ENCODE measurements at places on chromosomes 12 and 14.

- DNase-seq = no peak
Measured at GRCh38 chr12:12891080-12891880, at the start of gene GPRC5A. Gene GPRC5A (plus strand): TSS chr12:12891562. CDS start chr12:12908250, 16,688 bp downstream.

DNA sequence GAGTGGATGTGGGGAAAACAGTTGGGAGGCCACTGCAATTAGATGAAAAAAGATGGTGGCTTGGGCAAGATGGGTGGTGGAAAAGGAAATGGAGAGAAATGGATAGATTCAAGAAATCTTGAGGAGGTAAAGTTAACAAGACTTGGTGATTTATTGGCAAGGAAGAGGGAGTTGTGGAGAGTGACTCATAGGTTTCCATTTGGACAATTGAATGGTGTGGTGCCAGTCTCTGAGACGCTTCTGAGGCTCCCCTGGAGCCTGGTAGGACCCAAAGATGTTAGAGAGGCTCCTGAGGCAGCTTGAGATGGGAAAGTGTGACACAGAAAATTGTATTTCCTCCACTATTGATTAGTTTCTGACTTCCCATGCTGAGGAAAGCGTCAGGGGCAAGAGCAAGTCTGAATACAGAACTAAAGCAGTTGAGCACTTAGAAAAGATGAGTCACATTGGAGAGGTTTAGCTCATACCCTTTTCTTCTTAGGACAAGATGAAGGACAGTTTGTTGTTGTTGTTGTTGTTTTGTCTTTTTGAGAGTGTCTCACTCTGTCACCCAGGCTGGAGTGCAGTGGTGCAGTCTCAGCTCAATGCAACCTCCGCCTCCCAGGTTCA, 4.5 kb downstream of the PRPF40B start:
- DNase-seq = no peak

- DNase-seq = no peak
Measured at GRCh38 chr14:51297066-51297465, 57.0 kb downstream of the TMX1 start.

- peak; percentile 16 for DNase-seq
Measured at GRCh38 chr12:8081251-8081920, 688 bp upstream of the NECAP1 start.

DNA sequence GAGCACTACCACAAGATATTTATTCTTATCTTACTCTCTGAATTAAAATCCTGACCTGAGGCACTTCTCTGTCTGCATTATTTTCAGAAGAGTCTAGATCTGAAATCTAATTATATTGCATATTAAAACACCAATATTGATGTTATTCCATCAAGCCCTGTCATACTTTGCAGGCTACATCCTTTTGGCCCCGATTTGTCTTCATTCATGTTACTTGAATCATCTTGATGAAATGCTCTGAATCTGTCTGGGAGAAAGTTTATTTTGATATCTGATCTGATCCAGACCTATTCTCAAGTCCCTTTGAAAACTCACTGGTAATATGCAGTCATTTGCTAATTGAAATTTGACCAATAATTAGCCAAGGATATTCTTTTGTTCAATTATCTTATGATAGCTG, 79.9 kb downstream of the BBS10 start:
- no peak for DNase-seq

DNA sequence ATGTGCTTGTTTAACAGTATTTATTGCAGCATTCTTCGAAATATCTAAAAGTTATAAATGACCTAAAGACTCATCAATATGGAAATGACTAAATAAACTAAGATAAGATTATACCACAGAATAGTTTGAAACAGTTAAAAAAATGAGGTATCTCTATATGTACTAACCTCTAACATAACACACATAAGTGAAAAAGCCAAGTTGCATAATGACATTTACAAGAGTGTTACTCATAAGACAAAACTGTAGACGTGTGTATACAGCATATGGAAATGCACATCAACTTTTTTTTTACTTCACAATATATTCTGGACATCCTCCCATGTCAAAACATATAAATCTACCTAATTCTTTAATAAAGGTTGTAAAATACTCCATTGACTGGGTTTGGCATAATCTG, 22.8 kb downstream of the CPM start:
- DNase-seq = no peak

GRCh38 chr12:116220756-116221155, 56.7 kb downstream of the MED13L start:
- DNase-seq = no peak

DNA sequence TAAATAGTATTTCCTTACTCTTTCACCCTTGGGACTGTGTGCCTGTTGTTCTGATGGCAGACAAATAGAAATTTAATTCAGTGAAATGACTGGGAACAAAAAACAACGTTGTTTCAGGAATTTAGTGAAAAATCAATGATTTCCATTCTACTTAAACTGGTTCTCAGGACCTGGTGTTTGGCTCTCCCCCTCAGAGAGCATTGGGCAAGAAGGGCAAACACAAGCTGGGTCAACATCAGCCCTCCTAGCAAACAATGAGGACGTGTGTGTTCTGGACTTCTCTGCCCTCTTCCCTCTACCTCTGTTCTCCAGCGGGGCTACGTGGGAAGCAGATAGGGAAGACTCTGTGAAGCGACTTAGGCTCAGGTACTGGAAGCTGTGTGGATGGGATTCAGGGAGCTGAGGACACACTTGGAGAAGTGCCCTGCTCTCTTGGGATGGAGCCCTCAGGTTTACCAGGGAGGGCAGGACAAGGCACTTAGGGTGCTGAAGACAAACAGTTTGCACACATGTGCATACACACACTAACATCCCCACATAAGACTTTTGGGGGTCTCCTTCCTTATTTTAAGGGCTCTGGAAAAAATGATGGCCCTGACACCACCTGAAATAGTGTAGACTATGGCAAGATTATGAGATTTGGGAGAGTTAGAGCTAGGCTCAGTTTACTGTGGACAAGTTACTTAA, 7.6 kb upstream of the SERPINA1 start:
- no peak for DNase-seq

DNA sequence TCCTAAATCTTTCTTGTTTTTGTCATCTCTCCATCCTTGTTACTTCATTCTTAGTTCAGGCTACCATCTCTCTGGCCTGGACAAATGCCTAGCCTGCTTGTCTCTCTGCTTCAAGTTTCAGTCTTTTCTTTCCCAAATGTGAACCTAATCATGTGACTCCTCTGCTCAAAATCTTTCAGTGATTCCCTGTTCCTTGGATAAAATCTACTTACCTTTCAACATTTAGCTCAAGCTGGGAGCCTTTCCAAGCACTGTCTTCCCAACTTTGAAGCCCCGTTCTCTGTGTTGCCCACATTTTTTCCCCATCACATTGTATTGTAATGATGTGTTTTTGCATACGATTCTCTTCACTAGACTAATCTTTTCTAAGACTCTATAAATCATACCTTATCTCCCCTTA, 24.7 kb downstream of the SLC7A8 start:
- no peak for DNase-seq

DNA sequence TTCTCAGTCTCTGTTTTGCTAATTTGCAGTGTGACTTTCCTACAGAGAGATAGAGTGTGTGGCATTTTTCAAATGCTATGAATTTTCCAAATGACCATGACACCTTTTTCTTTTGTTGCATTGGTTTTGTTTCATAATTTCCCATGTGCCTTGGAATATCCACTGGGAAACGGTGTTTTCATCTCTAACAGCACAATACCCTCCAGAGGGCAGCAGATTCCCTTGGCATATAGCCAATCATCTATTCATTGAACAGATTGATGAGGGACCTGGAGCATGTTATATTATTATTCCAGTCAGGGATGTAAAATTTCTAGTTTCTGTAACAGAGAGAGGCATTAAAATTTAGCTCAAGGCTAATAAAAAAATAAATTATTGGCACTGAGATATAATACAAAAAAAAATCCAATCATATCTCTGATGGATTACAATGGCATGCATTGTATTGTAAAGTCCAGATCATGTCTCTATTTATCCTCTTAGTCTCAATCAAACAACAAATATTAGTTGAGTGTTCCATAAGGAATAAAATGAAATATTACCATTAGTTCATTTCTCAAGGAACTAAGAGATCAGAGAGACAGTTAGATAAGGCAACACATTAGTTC, 29.6 kb upstream of the NTN4 start:
- DNase-seq = peak; percentile 14

DNA sequence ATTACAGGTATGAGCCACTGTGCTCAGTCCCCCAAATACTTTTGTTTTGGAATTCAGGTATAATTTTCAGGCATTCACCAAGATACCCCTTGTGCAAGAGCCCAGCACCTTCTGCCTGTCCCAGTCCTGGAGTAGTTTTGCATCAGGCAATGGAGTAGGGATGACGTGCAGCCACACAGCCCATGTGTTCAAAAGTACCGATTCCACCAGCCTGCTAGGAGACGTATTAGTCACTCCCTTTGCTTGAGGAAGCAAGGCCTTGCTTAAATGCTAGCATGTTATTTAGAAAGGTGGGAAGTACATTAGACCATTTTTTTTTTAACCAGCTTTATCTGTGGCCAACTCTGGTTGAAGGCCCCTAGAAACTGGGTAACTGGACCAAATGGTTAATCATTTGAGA, 15.0 kb upstream of the GALNT16 start:
- DNase-seq = no peak

DNA sequence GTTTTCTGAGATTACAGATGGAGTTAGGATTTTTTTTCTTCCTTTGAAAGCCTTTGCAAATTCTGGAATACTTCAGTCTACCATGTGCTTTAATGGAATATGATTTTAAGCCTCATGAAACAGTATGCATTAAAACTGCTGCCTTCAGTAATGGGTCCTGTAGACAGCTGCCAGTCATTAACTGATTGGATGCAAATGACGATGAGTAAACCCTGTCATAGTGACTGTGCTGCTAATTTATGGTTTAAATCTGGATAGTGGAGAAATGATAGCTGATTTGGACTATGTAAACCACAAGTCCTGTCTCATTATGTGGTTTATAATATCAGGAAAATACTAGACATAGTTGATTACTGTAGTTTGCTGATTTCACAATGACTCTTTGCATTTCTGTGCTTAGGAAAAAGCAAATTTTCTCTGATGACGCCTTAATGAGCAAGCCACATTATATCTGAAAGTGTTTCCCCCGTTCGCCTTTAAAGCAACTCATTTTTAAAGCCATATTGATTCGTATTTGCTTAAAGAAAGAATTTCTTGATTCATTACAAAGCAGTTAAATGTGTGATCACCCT, 217.6 kb downstream of the TMTC2 start:
- no peak for DNase-seq

DNA sequence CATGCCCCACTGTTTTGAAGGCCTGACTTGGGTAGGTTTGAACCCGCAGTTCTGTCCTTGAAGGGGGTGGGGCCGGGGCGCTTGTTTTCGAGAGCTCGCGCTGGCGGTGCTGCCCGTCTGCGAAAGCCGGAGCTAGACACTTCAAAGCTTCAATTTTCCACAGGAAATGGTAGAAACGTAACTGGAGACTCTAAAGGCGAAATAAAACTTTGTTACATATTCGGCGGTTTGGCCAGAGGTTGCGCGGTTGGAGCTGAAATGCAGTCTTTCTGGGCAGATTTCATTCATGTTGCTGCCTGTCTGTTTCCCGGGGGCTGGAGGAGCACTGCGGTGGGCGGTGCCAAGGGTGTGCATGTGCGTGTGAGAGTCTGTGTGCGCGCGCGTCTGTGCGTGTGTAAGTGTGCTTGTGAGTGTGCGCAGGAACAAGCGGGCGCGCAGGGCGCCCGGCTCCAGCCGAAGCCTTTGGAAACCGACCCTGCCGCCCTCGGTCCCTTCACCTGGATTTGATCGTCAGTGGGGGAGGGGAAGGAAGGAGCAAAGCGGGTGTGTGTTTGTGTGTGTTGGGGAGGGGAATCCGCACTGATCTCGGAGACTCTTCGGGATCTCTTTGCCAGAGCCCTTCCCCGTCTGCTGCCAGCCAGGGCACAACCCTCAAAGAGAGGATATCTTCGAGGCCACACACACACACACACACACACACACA, 227.7 kb upstream of the CRY1 start:
- DNase-seq = no peak

DNA sequence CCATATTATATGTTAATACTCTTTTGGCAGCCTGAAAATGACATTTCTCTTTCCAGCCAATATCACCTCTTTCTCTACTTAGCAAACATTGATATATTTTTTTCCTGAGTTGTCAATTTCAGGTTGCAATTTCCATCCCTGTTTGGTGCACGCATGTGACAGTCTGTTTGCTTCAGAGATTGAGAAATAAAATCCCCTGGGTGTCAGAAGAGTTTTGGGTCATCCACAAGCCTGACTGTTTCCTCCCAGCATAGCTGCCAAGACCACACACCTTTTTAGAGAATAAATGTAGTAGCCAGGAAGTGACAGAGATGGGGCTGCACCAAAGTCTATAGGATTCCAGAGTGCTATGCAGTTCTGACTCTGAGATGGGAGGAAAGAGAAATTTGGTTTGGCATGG, 144.9 kb upstream of the NOS1 start:
- DNase-seq = no peak

GRCh38 chr12:1662761-1663439, 28.0 kb upstream of the ADIPOR2 start:
- DNase-seq = no peak

GRCh38 chr12:31278424-31278823, 47.5 kb downstream of the SINHCAF start:
- no peak for DNase-seq

DNA sequence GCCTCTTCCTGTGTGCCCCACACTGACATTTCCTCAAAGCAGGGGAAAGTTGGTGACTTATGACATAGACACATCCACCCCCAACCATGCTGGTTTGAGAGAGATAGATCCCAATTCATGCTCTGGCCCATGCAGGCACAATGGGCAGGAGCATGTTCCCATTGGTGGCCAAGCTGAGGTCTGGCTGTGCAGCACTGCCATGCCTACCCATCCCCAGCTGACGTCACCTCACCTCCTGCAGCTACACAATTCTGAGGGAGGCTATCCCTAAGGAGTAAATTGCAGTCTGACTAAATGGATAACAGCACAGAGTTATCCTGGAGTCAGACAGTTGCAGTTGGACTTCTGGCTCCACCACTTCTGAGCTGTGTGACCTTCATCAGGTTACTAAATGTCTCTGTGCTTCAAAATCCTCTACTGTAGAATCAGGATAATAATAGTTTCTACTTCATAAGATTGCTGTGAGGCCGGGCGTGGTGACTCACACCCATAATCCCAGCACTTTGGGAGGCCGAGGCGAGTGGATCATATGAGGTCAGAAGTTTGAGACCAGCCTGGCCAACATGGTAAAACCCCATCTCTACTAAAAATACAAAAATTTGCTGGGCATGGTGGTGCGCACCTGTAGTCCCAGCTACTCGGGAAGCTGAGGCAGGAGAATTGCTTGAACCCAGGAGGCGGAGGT, 323.9 kb downstream of the BCL11B start:
- no peak for DNase-seq

DNA sequence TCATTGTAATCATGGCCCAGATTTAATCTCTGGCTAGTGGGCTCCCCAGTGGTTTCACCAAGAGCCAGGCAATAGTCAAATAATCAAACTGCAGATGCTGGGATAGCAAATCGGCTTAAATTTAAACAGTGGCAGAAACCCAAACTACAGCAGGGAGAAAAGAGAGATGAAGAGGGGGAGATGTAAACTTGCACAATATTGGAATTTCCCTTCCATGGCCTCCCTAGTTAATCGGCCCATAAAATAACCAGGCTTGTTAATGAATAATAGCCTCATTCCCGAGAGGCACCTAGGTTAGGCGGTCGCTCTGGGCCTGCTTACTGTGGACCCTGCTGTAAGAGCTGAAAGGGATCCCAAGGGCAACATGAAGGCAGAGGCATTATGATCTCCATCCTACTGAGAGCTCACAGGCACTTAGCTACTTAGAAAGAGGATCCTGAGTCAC, 116.2 kb downstream of the NUAK1 start:
- DNase-seq = no peak

GRCh38 chr12:108568338-108569154, 6.2 kb downstream of the ISCU start:
- DNase-seq = no peak

Measured in putamen (tissue), 1 donor.